Suppressor macrophage treated with lipopolysaccharide for 1 hour (primary cell): ENCODE measurements at places on chromosomes 5 and 9.

GRCh38 chr9:78753039-78753438 lies 456.1 kb downstream of the PSAT1 start:
- DNase-seq = no peak

- DNase-seq = no peak
These were observed 16.9 kb upstream of the ABCA1 start for GRCh38 chr9:104944871-104945270.

GRCh38 chr5:4862500-4862899 lies 277.6 kb upstream of the ADAMTS16 start:
- peak; percentile 38 for DNase-seq

GRCh38 chr5:21831145-21831787 lies 1021.9 kb downstream of the CDH12 start:
- no peak for DNase-seq

GRCh38 chr9:27847818-27848217 lies 274.5 kb upstream of the C9orf72 start:
- DNase-seq = no peak

DNA sequence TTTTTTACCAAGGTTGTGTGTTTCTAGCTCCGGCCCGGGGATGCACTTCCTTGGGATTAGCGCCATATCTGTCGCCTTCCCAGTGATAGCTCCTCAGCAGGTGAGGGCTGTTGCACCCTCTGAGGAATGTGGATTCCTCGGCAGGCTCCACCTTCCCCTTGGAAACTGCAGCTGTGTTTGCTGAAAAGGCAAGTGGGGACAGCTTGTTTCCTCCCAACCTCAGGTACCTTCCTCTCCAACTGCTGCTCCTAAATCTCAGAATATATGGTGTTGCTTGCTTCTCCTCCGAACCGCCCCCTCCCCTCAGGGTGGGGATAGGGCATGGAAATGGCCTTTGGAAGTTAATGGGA lies 1.3 kb downstream of the SLC1A1 start:
- no peak for DNase-seq

- DNase-seq = no peak
These were observed 4.4 kb downstream of the HNRNPAB start for GRCh38 chr5:178208540-178209227.

DNA sequence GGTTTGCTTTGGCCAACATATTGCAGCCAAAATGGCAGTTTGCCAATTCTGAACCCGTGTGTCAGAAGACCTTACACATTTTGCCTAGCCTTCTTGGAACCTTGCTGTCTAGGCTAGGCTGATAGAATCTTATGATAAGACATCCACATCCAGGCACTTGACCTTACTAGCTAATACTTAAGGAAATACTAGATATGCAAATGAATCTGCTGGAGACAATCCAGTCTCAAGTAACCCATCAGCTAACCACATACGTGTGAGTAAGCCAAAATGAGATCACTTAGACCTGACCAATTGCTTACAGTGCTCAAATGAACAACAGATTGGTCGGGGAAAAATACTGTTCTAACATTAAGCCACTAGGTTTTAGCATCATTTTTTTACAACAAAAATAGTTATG lies 1504.6 kb upstream of the CDH9 start:
- DNase-seq = no peak

DNA sequence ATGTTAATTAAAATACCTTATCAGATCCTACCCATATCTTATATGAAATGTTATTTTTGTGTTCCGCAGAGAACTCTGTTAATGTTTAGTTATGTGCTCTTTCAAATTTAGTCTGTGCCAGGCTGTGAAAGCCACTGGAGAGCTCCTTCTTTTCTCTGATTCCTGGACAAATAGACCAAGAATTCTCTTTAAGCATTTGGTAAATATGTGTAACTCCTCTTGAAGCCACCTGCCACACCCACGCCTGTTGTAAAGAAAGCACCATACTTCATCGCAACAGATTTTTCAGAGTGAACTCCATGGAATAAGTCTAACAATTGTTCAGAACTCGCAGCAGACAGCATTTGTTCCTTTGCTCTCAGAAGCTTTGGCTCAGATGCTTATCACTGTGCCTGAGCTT lies 301.1 kb downstream of the FAM170A start:
- DNase-seq = no peak

GRCh38 chr9:13939134-13939533 lies 374.8 kb downstream of the NFIB start:
- no peak for DNase-seq

- DNase-seq = no peak
These were observed 123.9 kb downstream of the COL23A1 start for GRCh38 chr5:178466342-178466741.

- DNase-seq = no peak
These were observed 220.0 kb downstream of the PBX3 start for GRCh38 chr9:125966959-125967711.

DNA sequence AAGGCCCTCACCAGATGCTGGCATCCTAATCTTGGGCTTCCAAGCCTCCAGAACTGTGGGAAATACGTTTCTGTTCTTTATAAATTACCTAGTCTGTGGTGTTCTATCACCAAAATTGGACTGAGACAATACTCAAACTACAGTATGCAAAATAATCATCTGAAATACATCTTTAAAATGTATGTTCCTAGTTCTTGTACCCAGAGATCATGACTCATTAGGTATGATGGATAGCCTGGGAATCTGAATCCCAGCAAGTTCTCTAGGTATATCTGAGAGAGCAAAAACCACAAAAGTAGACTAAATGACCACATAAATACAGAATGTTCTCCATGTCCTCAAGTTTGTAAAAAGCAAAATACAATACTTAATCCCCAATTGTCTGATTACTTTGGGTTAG lies 166.3 kb downstream of the YIPF5 start:
- no peak for DNase-seq

GRCh38 chr9:38214432-38214831 lies 145.4 kb upstream of the SHB start:
- DNase-seq = no peak

- peak; percentile 41 for DNase-seq
These were observed 30.4 kb downstream of the CAMK4 start for GRCh38 chr5:111254613-111255012.

DNA sequence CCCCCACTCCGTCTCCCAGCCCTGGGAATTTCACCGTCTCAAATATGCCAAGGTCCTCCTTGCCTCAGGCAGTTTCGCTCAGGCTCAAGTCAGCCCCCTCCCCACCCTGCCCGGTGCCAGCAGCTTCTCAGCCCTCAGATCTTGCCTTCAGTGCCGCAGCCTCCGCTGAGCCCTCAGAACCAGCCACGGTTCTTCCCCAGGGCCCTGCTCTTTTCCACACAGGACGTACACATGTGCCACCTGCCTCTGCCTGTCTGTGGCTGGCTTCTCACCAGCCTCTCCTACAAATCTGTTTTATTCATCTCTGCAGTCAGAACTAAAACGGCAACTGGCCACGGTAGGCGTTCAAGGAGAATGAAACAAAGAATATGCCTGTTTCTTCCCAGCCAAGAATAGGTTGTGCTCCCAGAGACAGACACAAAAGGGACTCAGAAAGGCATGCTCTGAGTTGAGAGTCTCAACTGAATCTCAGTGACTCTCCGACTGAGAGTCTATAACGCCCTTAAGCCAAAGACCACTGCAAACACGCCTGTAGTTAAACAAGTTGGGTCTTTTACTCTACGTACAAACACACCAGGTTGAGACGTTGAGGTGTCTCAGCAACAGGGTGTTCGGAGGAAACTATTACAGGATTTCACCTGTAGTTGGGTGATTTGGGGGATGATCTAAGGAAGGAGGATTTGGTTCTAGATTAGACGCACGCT lies 10.6 kb upstream of the GRIN1 start:
- no peak for DNase-seq

GRCh38 chr9:21871256-21871975 lies 69.0 kb downstream of the MTAP start:
- no peak for DNase-seq

DNA sequence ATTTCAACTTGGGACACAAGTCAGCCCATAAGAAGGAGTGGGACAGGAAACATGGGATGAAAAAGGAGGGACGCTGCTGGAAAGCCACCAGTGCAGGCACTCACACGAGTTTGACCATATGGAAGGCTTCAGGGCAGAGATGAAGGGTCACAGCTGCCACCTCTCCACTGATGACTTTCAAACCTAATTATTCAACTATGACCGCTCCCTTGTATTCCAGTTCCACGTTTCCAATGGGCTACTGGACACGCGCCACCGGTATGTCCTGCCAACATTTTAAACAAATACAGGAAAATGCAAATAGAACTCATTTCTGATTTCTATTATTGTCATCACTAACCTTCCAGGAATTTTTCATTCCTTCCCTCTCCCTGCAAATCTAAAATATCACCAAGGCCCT lies 134.7 kb downstream of the SLC1A3 start:
- no peak for DNase-seq

DNA sequence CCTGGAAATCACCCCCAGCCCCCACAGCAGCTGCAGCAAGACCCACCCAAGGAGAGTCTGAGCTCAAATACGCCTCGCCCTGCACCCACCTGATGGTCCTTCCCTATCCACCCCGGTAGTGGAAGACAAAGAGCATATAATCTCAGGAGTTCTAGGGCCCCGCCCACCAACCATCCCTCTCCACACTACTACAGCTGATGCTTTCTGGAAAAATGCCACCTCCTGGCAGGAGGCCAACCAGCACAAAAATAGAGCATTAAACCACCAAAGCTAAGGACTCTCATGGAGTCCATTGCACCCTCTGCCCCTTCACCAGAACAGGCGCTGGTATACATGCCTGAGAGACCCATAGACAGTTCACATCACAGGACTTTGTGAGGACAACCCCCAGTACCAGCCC lies 22.5 kb upstream of the NIPSNAP3A start:
- no peak for DNase-seq

GRCh38 chr5:32936329-32936728 lies 225.2 kb downstream of the NPR3 start:
- no peak for DNase-seq

DNA sequence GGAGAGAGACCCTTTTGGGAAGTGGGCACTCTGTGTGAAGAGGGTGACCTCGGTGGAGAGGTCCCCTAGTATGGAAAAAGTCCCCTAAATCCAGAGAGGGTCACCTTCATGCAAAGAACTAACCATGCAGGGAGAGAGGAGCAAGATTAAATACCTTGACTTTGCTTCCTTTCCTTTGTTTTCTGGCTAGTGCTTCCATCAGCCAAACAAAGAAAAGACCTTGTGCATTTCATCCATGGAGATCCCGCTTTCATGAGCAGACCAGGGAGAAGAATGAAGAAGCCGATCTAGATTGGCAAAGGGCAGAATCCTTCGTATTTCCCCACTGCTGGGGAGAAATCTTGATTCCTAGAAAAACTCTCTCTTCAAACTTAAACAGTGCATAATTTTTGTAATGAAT lies 813.3 kb upstream of the CDH6 start:
- no peak for DNase-seq

GRCh38 chr9:2662496-2662895 lies 40.9 kb downstream of the VLDLR start:
- DNase-seq = no peak

- no peak for DNase-seq
These were observed 4.8 kb downstream of the SKP1 start for GRCh38 chr5:134171972-134172371.

- DNase-seq = no peak
These were observed 13.4 kb downstream of the SLC44A1 start for GRCh38 chr9:105257809-105258208.

DNA sequence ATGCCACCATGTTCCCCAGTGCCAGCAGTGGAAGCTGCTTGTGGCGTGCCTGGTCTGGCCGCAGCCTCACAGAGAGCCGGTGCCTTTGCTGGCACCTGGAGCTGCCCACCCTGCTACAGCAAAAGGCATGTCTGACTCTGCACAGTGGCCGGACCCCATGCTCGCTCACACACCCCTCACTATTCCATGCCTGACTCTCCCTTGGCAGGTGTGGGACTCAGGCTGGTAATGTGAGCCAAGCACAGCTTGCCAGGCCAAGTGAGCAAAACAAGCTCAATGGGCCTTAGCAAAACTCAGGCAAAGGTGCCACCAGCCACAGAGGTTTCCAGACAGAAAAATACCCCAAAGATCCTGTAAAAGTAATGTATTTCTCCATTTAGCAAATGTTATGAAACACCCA lies 15.5 kb downstream of the GNA14 start:
- no peak for DNase-seq

- DNase-seq = peak; percentile 40
These were observed 70.9 kb downstream of the GAPVD1 start for GRCh38 chr9:125332527-125332926.

- DNase-seq = no peak
These were observed 347.5 kb downstream of the SEMA5A start for GRCh38 chr5:9198394-9198793.

- no peak for DNase-seq
These were observed 2.6 kb upstream of the SLC28A3 start for GRCh38 chr9:84343111-84343521.

DNA sequence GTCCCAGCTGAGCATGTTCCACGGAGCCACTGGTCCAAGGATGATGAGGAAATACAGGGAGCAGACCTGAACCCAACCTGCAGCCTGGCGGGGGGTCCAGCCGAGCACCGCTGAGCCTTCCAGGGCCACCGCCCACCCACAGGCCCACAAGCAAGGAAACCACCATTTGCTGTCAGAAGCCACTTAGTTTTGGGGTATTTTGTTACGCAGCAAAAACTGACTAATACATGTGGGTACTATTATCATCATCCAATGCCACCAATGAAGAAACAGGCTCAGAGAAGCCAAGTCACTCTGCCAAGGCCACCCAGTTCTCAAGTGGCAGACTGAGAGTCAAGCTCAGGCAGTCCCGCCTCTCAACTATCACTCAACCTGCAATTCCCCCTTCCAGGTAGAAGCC lies 48.0 kb upstream of the RXRA start:
- DNase-seq = no peak

GRCh38 chr9:70962761-70963440 lies 158.5 kb downstream of the TRPM3 start:
- DNase-seq = no peak

- DNase-seq = no peak
These were observed 49.5 kb upstream of the SPINK5 start for GRCh38 chr5:148014276-148014675.

DNA sequence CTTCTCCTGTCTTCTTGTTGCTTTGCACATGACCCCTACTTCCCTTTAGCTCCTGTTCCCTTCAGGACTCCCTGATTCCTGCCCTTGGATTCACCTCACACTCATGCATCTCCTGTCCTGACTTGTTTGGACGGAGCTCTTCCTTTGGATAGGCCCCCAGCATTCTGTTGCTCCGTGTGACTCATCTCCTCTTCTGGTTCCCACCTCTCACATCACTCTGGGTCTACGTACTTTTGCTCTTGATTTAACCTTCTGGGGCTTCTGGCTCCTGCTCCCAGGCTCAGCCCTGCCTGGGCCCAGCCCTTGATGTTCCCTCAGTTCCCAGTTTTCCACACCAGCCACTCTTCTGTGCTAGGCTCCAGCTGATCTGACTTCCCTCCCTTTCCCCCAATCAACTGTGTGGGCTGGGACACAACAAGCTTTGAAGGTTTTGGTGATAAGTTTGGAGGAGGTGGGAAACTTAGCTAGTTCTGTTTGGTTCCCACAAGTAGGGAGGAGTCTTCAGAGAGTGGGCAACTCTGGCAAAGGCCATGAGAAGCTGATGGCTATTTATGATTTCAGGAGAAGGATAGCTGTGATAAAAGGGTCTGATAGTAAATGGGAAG lies 331.5 kb downstream of the ARHGEF28 start:
- no peak for DNase-seq
